ENCODE measurements at places on chromosomes 16 and 17.
A peak's percentile ranks its signal among the peaks of the same experiment; 100 is the strongest.

DNA sequence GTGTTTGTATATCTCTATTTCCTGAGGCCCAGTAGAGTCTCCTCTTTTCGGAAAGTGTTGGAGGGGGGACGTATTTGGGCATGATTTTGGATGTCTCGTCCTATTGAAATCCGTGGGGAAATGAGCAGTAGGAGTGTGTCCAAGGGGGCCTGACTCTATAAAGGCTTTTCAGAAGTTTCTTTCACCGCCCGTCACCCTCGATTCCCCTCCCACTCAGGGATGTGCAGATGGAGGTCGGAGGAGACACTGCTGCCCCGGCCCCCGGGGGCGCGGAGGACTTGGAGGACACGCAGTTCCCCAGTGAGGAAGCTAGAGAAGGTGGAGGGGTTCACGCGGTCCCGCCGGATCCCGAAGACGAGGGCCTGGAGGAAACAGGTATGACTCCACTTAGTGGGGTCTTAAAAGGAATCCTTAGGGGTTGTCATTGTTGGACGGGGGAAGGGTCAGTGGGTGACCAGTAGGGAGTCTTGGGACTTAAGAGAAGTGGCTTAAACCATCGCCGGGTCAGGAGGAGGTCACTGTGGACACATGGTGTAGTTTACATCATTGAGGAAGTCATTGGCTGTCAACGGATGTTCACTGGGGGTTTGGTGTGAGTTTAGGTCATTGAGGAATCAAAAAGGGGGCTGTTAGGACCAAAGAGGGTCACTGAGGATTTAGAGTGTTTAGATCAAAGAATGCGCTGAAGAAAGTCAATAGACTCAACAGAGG lies 424 bp downstream of the MON1B start:
- peak; percentile 27 for DNase-seq

- DNase-seq = peak; percentile 18
Measured at GRCh38 chr17:64326420-64327054, 63.5 kb upstream of the TEX2 start.

DNA sequence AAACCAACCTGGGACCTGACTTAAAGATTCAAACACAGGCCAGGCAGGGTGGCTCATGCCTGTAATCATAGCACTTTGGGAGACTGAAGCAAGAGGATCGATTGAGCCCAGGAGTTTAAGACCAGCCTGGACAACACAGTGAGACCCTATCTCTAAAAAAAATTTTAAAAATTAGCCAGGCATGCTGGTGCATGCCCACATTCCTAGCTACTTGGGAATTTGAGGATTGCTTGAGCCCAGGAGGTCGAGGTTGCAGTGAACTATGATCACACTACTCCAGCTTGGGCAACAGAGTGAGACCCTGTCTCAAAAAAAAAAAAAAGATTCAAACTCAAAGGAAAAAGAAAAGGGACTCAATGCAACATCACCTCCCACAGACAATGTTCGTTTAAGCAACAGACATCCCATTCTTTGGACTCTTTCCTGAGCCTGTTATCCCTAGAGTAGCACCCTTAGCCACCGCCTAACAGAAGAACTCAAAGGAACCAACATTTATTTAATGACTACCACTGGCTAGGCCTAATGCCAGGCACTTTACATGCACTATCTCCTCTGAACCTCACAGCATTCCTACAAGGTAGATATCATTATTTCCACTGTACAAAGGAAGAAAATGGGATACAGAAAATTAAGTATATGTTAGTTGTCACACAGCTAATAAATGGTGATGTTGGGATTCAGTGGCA lies 12.7 kb downstream of the MYO18A start:
- DNase-seq = no peak

GRCh38 chr17:17180141-17180603 lies 26.0 kb downstream of the PLD6 start:
- no peak for DNase-seq

- DNase-seq = no peak
Measured at GRCh38 chr16:26196802-26197201, 505.0 kb downstream of the HS3ST4 start.

- peak; percentile 52 for DNase-seq
Measured at GRCh38 chr17:31582151-31582907, 190.9 kb downstream of the RAB11FIP4 start.

- no peak for DNase-seq
Measured at GRCh38 chr17:42477173-42477572, 18.5 kb downstream of the ATP6V0A1 start.

DNA sequence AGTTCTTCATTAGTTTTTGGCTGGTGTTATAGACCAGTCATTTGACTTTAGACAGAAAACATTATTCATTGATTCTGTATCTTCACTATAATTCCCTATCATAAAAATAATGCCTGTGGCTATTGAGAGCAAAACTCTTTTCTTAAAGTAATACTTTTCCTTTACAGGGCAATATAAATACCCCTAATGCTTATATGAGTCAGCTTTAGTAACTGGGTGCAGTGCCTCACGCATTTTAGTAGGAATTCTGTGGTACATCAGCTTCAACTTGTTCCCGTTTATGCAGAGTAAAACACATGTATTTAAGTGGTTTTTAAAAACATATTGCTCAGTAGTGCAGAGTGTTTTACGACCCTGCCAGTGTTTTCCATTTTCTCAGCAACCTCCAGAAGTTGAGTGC lies 68.1 kb downstream of the SEC14L1 start:
- DNase-seq = no peak

- DNase-seq = no peak
Measured at GRCh38 chr17:4678448-4679026, 25.4 kb downstream of the PELP1 start.

DNA sequence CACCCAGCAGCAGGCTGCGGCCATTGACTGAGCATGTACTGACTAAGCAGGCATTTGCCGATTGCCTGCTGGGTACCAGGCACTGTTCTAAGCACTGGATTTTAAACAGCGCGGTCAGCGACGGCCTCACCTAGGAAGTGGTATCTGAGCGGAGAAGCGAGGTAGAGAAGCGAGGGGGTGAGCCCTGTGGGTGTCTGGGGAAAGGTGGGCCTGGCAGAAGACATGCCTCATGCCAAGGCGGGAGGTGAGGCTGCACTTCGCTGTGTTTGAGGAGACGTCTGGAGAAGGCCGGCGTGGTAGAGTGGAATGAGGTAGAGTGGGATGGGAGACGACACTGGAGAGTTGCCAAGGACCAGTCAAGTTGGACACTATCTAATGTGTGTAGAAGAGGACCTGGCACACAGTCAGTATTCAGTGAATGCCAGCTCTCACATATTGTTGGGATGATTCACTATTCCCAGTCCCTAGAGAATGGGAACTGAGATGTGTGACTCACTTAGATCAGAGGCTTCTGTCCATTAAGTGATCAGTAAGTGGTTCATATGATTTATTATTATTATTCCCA lies 14.4 kb downstream of the SYCE1L start:
- no peak for DNase-seq

DNA sequence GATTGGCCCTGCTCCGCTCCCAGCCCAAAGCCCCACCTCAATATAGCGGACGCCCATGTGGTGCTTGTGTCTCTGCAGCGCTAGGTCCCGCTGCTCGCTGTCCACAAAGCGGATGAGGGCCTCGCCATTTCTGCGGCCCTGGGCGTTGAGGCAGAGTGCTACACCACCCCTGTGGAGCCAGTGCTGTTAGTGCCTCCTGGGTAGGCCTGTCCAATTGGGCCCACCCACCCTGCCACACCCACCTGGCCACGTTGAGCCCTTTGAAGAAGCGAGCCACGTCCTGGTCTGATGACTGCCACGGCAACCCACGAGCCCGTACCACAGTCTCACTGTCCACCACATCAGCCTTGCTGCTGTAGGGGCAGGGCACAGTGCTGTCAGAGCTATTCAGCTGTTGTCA lies 3.6 kb downstream of the ESRP2 start:
- DNase-seq = no peak

- no peak for DNase-seq
Measured at GRCh38 chr16:29641561-29641960, 21.5 kb upstream of the SPN start.

DNA sequence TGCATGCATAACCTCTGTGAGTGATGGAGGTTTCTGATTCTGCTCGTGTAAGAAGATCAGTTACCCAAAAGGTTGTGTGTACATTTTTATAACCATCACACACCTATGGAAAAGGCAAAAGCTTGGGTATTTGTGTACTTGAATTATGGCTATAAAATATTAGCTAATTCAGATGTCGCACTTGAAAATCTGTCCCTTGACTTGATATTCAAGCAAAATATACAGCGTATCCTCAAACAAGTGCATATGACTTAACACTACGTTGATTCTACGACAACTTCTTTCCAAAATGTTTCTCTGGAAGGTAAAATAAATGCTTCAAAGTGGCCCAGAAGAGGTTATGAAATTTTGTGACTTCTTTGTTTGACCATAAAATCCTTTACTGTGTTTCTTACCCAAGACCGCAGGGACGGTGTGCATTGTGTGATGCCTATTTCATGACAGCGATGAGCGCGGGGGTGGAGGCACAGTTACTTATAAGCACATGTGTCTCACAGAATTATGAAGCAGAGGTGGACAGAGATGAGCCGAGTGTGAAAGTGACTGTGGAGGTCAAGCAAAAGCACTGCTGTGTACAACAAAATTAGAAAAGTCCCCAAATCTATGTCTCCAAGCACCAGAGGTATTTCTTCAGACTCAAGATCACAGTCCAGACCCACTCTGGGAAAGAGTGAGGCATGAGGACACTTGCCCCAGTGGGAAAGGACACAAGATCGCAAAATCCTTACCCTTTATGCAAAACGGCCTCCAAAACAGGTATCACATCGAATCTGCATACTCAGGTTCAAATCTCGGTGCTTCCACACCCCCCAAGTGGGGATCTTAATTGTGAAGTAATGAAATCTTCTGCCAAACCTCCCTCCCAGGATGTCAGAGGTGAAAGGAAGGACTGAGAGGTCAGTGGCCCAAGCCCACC lies 4.1 kb upstream of the HOXB9 start:
- no peak for DNase-seq

DNA sequence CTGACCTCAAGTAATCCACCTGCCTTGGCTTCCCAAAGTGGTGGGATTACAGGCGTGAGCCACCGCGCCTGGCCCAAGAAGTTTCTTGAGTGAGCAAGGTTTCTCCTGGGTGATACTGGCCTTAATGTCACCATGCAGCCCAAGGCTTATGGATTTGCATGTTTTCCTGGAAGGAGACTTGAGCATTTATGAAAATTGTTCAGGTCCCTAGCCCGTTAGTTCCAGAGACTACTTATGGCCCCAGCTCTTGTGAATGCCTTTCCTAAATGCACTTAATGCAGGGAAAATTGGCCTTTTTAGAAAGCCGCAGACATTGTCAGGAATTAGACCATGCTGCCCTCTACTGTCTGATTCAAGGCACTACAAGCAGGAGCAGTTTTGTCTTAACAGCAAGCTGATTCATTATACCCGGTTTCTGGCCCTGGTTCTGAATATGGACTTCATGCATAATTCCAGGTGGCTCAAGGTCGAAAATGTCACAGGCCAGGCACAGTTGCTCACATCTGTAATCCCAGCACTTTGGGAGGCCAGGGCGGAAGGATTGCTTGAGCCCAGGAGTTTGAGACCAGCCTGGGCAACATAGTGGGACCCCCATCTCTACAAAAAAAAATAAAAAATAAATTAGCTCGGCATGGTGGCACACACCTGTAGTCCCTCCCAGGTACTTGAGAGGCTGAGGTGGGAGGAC lies 91.3 kb downstream of the SNX29 start:
- DNase-seq = peak; percentile 62

GRCh38 chr17:565521-565920 lies 149.1 kb downstream of the VPS53 start:
- DNase-seq = no peak

DNA sequence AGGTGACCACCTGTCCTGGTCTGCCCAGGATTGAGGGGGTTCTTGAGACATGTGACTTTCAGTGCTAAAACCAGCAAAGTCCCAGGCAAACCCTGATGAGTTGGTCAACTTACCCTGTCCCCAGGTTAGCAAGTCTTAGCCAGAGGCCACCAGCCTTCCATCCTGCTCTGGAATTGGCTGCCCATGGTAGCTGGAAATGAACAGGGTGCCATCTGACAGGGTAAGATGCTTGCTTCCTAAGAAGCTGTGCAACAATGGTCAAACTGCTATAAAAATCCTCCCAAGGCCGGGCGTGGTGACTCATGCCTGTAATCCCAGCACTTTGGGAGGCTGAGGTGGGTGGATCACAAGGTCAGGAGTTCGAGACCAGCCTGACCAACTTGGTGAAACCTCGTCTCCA lies 22.8 kb upstream of the MTMR4 start:
- no peak for DNase-seq

- no peak for DNase-seq
Measured at GRCh38 chr17:56629531-56630075, 36.1 kb downstream of the NOG start.

DNA sequence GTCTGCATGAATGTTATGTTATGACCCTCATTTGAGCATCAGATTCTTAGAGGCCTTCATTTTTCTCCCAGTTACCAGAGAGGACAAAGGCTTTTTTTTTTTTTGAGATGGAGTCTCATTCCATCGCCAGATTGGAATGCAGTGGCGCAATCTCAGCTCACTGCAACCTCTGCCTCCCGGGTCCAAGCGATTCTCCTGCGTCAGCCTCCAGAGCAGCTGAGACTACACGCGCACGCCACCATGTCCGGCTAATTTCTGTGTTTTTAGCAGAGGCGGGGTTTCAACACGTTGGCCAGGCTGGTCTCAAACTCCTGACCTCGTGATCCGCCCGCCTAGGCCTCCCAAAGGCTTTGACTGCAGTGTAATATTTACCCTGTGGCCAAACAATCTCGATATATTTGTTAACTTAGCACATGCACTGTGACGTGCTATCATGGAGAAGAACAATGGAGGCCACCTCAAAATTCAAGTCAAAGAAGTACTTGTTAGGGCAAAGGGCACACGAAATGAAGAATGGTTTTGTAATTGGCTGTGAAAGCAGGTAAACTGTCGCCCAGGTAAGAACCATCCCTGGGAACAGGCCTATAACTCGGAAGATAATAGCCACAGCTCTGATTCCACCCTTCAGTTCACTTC lies 303.4 kb downstream of the SLC39A11 start:
- no peak for DNase-seq

- peak; percentile 24 for DNase-seq
Measured at GRCh38 chr16:1613728-1614455, 1.7 kb downstream of the CRAMP1 start.

DNA sequence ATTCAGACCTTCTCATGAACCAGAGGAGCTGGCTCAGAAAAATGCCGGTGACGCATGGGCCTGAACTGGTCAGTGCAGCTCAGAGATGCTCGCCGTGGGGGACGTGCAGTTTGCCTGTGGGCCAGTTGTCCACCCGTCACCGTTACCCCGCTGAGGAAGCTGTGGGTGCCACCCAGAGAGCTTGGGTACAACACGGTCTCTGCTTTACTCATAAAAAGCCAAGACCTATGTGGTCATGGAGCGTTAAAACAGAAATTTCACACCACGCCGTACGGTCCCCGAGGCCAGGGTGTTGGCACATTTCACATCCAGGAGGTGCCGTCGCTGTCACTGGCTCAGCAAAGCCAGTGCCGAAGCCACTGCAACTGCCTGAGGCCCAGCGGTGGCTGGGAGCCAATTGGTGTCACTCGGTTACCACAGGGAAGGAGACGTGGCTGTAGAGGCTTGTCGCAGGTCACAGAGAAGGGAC lies 120.9 kb downstream of the METRNL start:
- peak; percentile 63 for DNase-seq

GRCh38 chr17:73291260-73291801 lies 20.5 kb downstream of the CDC42EP4 start:
- peak; percentile 76 for DNase-seq

- DNase-seq = peak; percentile 51
Measured at GRCh38 chr16:81873843-81874752, 95.0 kb downstream of the PLCG2 start.
